Inflammatory macrophage treated with lipopolysaccharide for 1 hour (primary cell): ENCODE measurements at places on chromosomes 1 and 21.

DNA sequence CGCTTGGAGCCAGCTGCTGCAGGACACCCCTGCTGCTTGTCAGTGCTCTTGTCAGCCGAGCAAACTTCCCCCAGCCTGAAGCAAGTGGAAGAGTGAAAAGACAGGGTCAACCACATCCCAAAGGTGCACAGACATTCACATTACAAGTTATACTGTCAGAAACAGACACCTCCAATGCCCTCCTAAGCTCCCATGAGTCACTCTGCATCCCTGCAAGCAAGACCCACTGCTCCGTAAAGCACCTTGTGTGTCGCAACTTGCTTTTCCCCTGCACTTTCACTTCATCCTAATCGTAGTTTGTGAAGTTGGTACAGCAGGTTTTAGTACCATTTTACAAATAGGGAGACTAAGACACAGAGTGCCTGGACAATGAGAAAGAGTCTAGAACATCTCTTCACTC lies 51.1 kb downstream of the KCNH1 start:
- no peak for DNase-seq

- no peak for DNase-seq
These were observed 27.5 kb downstream of the COA7 start for GRCh38 chr1:52670604-52671003.

- no peak for DNase-seq
These were observed 18.6 kb downstream of the ARMH1 start for GRCh38 chr1:44693159-44693558.

GRCh38 chr1:234217316-234217840 lies 155.9 kb upstream of the COA6 start:
- DNase-seq, result no peak

DNA sequence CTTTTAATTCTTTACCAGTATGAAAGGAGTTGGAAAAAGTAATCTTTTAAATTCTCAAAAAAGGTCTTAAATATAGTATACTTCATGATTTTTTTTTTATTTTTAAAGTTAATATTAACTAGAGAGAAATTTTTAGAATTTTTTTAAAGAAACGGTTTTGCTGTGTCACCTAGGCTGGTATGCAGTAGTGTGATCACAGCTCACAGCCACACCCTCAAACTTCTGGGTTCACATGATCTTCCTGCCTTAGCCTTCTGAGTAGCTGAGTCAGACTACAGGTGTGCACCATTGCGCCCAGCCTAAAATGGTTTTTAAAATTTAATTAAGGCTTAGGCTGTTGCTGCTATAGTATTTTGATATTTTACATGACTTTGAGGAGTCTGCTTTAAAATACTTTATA lies 52.4 kb downstream of the TLCD4 start:
- DNase-seq, result no peak

GRCh38 chr21:18387994-18388393 lies 15.6 kb downstream of the TMPRSS15 start:
- no peak for DNase-seq

GRCh38 chr1:55141295-55141893 lies 73.8 kb downstream of the USP24 start:
- DNase-seq, result no peak

GRCh38 chr1:186304982-186305949 lies 69.8 kb downstream of the TPR start:
- peak; percentile 14 for DNase-seq

GRCh38 chr1:228802386-228803220 lies 67.3 kb downstream of the RHOU start:
- no peak for DNase-seq

DNA sequence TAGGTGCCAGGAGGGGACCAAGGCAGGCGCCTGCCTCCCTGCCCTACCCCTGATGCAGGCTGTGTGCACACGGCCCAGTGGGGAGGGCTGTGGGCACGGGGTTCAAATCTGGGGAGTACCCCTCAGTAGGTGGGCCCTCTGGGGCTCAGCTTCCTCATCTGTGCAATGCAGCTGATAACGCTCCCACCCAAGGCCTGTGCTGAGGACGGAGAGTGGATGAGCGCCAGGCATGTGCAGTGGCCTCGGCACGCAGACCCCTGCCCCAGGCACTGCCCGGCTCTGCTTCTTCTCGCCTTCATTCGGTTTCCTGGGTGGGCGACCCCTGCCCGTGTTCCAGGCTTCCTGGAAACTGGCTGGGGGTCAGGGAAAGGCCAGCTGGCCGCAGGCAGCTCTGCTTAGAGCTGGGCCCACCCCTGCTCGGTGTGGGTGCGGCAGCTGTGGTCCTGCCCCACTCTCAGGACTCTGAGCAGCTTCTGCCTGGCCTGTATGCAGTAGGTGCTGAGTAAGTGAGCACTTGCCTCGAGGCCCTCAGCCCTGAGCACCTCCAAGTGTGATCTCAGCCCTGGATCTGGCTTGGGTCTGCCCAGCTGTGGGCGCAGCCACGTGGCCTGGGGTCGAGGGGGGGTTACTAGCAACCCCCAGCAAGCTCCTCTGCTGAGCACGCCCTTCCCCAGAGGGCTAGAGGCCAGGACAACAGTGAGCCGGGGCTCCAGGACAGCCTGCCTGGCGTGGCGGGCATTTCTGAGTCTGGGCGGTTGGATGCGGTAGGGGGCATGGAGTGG lies 11.9 kb upstream of the TNFRSF14 start:
- DNase-seq, result no peak
